DMS79 (cell line): ENCODE measurements at places on chromosomes 2 and 18.

GRCh38 chr18:79733135-79733701 lies 53.6 kb downstream of the CTDP1 start:
- no peak for DNase-seq

DNA sequence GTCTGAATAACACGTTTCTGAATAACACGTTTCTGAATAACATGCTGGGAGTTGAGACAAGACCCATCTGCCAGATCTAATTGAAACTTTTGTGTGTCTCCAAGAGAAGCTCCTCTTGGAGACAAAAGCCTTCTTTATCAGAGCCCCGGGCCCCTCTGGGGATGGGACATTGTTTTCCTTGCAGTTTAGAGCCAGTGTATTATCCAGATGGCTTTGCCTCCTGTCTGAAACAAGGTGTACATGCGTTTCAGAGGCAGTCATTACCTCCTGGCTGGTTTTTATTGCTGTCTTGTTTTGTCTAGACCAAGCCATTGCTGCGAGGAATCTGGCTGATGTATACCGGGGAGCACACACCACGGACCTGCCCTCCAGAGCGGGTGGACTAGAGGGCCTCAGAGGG lies 7.8 kb downstream of the FOSL2 start:
- no peak for DNase-seq

DNA sequence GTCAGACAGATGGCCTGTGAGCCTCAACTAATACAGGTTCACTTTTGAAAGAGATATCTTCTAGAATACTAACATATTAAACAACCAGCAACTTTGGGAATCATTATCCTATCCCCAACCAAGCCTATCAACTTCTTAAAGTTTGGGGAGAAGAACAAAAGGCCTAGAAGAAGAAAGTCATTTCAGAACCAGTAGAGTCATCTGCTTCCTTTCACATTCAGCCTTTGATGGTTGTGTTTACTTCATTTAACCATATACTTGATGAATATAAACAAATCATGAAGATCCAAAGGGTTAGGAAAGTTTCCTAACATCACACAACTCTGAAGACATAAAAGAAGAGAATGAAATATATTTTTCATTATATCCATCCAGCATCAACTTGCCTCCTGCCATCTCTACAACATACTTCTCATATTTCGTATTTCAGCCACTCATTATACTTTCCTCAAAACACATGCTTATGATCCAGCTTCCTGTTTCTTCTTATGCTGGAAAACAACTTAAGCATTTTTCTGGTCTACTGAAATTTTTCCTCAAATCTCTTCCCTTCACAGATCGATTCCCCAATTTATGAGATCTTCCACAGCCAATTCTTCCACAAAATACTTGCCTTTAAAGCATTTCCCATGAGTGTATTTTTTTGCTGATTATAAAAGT lies 114.3 kb downstream of the CACNB4 start:
- DNase-seq, result no peak

GRCh38 chr2:29570539-29570938 lies 350.8 kb downstream of the ALK start:
- no peak for DNase-seq

- DNase-seq, result no peak
Measured at GRCh38 chr2:101852824-101853223, 138.9 kb upstream of the IL1R2 start.

GRCh38 chr2:48749291-48750127 lies 6.0 kb downstream of the LHCGR start:
- no peak for DNase-seq

GRCh38 chr2:116988303-116988702 lies 826.2 kb upstream of the DDX18 start:
- no peak for DNase-seq

DNA sequence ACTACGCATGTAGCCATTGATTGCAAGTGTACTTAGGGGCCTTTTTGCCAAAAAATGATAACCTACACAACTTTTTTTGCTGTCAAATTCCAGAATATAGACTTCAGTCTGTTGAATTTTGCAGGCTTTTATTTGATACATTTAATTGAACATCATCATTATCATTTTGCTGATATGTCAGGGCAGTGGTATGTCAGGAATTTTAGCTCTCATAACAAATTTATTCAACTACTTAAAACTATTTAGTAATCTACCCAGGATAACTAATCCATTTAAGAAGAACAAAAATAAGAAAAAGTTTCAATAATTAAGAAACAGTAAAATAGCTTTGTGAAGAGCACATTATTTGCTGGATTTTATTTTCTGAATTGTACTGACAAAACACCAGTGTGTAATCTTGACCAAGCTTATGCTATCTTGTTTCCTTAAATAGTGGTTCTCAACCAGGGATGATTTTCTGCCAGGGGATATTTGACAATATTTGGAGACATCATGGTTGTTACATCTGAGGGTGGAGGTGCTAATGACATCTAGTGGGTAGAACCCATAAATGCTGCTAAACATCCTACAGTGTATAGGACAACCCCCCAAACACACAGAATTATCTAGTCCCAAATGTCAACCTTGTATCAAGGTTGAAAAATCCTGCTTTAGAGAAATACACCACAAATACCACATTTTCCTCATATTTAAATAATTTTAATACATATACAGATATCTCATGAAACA lies 12.1 kb upstream of the TTN start:
- no peak for DNase-seq
